Glutamatergic neuron (in vitro differentiated cells): ENCODE measurements at places on chromosomes 11 and 22. TPM values are rescaled to one million over a fixed set of nuclear protein-coding genes. Genes with fewer than 3 reads are reported as not detected.

GRCh38 chr11:34161812-34162492 is 56.5 kb downstream of the NAT10 start:
- no peak for DNase-seq

- DNase-seq, result no peak
Measured at GRCh38 chr11:11349870-11350337, 3.1 kb downstream of the CSNK2A3 start.

GRCh38 chr11:112132737-112133136 is 31.2 kb downstream of the IL18 start:
- DNase-seq, result no peak

GRCh38 chr22:50051930-50052329 is 6.2 kb downstream of the TTLL8 start:
- no peak for DNase-seq

- DNase-seq, result no peak
Measured at GRCh38 chr22:46119729-46120419, 30.5 kb upstream of the PPARA start.

GRCh38 chr11:107859459-107860239 is 1.1 kb upstream of the SLC35F2 start:
- DNase-seq, result peak; percentile 23

DNA sequence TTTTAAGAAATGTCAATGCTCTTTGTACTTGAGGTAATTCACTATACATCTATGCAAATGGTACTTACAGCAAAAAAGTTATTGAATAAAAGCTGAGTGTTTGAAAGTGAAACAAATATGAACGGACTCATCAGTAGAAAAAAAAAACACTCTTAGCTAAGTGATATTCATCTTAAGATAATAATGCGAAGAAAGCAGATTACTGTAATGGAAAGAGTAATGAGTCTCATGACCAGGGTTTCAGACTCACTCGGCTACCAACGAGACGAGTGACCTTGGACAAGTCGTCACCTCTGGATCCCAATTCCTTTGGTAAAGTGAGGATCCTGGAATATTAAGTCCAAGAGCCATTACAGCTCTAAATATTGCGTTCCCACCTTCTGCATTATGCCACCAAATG is 57.0 kb downstream of the PACSIN2 start:
- no peak for DNase-seq

GRCh38 chr22:31707519-31707918 is 42.4 kb downstream of the PRR14L start:
- no peak for DNase-seq

DNA sequence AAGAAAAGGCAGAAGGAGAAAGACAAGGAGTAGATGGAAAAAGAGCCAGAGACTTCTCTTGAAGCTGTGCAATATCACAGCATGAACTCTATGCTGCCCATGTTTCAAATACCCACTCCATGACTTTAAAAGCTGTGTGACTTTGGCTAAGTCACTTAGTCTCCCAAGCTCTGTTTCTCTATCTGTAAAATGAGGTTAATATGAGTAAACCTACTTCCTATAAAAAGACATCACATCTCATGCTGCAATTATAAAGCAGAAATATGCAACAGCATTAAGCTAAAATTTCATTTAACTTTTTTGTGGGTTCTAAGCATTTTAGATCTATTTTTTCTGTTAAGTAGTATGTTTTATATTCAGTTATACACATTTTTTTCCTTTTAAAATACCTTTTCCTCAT is 11.6 kb downstream of the DGCR2 start:
- DNase-seq, result no peak

- no peak for DNase-seq
Measured at GRCh38 chr11:71240865-71241691, 11.3 kb downstream of the SHANK2 start.

DNA sequence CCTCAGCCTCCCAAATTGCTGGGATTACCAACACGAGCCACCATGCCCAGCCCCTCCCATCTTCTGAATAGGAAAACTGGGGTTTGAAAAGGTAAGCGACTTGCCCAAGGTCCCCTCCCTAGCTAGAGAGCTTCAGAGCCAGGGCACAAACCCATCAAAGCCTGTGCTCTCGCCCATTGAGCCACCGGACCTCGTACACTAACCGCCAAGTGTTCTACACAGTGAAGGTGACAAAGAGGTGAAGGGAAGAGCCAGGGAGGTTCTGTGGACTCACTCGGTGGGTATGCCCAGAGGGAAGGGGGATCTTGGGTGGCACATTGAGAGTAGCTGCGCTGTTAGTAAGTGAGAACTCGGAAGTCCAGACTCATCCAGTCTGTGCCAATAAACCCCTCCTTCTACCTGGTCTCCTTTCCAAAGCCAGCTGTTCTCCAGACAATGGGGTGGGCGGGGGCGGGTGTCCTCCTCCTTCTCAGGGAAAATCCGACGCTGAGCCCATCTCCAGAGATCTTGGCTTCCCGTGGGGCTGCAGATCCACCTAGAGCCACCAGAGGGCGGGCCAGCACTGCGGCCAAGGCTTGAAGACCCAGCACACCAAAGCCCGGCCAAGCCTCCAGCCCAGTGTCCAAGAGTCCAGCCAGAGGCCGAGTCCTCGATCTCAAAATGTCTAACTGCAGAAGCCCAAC is 3.2 kb upstream of the RTN4RL2 start:
- peak; percentile 93 for DNase-seq

- DNase-seq, result no peak
Measured at GRCh38 chr11:2466869-2467694, 22.3 kb downstream of the KCNQ1 start.

GRCh38 chr11:2575591-2576051 is 124.2 kb downstream of the KCNQ1OT1 start:
- DNase-seq, result peak; percentile 15

- DNase-seq, result no peak
Measured at GRCh38 chr11:8100158-8100557, 19.1 kb downstream of the TUB start.

DNA sequence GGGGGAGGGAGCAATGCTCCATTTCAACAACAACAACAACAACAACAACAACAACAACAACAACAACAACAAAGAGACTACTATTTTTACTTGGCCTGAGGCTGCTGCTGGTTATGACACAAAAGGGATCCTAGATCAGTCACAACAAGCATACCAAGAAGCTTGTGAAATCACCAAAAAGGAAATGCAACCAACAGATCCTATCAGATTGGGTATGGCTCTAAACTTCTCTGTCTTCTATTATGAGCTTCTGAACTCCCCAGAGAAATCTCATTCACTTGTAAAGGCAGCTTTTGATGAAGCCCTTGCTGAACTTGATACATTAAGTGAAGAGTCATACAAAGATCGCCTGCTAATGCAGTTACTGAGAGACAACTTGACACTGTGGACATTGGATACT is 10.5 kb upstream of the MS4A2 start:
- no peak for DNase-seq

- DNase-seq, result peak; percentile 73
Measured at GRCh38 chr22:32796865-32797573, 4.5 kb upstream of the TIMP3 start.

- peak; percentile 44 for DNase-seq
Measured at GRCh38 chr11:128290106-128290840, 297.1 kb downstream of the ETS1 start.

DNA sequence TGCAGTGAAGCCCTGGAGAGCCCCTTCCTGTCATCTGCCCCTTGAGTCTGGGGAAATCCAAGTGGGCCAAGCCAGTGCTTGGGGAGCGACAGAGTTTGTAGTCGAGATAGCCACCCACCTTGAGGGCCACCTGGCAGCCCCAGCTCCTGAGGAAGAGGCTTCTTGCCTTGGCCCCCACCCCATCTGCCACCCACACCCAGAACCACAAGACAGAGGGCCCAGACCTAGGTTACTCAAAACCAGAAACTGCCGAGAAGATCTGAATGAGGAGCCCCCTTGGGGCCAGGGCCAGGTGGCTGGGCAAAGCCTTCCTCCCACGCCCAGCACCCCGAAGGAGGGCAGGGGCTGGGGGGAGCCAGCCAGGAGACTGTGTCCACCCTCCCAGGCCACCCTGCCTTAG is 18.8 kb upstream of the PRR5 start:
- no peak for DNase-seq

DNA sequence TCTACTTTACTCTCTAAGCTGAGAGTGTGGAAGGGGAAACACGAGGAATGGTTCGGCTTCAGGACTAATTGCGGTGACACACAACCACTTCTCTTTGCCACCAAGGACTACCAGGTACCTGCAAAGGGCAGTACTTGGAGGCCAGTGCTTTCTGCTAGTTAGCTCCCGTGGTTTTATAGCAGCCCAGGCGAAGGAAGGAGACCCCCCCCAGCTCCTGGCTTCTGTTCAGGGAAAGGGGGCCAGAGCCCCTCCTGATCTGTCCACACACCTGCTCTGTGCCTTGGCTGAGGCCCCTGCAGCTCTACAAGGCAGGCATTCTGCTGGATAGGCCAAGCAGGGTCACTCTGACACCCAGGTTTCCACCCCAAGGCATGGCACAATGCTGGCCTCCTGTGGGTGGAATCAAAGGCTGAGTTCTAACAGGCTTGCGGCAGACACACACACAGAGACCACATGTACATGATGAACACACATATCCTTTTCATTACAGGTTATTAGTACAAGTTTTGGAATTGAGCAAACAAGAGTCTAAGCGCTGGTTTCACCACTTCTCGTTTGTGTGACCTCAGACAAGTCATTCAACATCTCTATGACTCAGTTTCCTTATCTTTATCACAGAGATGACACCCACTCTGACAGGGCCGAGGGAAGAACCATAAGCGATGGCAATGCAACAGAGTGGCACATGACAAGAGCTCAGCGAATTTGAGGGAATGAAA is 7.5 kb downstream of the SERPIND1 start:
- DNase-seq, result no peak

- DNase-seq, result no peak
Measured at GRCh38 chr22:29336751-29337490, 21.4 kb upstream of the RASL10A start.

DNA sequence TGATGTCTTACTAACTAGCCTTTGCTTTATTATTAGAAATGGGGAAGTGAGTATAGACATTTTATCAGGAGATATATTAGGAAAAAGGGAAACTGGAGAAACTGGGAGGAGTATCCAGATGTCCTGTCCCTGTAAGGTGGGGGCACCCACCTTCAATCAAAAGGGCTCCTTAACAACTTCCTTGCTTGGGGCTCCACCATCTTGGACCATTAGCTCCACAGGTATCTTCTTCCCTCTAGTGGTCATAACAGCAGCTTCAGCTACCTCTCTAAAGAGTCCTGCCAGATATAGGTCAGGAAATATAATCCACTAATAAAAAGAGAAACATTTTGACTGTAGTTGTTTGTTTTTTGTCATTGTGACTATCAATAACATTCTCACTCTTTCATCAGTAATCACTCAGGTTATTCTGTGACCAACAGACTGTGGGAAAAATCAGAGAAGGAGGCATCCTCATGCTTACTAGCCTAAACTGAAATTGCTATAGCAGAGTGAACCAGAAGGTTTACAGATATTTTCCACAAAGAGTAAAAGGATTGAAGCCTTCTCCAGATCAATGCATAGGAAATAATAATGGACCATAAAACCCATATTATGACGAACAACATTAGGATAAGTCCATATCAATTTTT is 10.4 kb downstream of the OR51B4 start:
- no peak for DNase-seq

DNA sequence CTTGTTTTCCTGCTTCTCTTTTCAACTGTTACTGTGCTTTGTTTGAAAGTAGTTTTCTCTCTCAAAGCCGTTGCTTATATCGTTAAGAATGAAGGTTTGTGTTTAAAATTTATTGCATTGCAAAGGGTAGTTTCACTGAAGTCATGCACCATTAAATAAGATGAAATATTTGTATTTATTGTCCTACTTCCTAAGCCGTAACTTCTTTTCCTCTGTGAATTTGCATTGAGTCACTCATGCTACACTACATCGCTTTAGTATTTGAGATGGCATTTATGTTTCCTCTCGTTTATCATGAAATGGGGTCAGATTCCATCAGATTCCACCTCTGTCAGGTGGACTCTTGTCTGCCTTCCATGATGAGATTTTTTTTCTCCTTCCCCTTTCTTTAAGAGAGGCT is 65.8 kb upstream of the RASSF10 start:
- no peak for DNase-seq

DNA sequence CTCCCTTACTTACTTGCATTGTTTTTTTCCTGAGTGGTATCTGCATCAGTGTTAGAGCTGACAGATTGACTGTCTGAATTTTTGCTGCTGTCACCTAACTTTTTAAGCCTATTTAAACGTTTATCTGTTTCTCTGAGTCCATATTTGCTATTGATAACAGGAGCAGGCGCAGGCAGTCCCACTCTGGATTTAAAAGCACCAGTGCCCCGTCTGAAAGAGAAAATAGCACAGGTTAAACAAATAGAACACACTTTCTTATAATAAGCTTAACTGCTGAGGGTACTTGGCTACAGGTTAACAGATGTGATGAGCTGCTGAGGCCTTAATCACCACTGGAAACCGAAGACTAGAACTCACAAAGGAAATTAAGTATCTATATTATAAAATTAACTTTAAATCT is 45.8 kb upstream of the CHKA start:
- DNase-seq, result no peak

- DNase-seq, result no peak
Measured at GRCh38 chr22:19806213-19807160, 45.9 kb downstream of the TBX1 start.

DNA sequence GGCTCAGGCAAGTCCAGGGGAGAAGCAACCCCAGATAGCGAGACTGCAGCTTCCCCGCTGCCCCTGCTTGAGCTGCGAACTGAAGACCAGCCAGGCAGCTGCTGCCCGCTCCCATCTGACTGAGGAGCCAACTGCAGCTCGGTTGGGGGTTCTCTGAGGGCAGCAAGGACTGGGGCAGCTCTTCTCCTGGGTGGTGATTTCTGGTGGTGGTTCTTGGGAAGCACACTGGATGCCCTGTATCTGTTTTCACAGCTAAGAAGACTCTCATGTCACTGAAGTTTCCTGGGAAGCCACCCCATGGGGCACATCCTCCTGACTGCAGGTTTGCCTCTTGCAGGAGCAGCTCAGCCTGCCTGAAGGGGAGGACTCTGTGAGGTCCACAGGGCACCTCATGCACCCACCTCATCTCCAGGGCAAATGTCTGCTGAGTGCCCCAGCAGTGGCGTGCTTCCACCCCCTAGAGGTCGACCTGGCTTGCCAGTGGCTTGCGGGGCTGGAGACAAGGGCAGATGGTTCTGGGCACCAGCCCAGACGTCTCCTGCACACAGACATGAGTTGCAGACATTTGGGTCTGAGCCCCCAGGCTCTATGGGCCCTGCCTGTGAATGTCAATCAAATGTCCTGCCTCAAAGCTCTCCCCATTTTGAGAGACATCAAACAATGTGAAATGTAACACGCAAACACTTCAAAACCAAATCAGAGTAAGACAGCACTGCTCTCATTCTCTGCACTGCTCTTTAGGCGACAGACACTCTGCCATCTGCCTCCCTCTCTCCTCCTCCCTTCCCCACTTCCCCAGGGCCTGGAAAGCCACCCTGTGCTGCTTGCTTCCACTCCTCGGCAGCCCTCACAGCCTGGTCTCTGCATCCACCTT is 800.9 kb downstream of the BRD1 start:
- no peak for DNase-seq

IGLL1 gene
- not detected for total RNA-seq

SLCO2B1 gene
- total RNA-seq, result not detected

CADM1 gene
- 1,339 TPM for total RNA-seq

C11orf98 gene
- 73.6 TPM for total RNA-seq

OR5T1 gene
- not detected for total RNA-seq

SAA2 gene
- total RNA-seq, result 0.44 TPM

MPZL3 gene
- total RNA-seq, result 0.54 TPM

OVOL1 gene
- not detected for total RNA-seq

CTNND1 gene
- 344 TPM for total RNA-seq
